Skin of body (tissue), 3 donors: ENCODE measurements at places on chromosomes 6 and 20. TPM values are rescaled to one million over a fixed set of nuclear protein-coding genes. Genes with fewer than 3 reads are reported as not detected.

LRRC73 gene
- 0.20 TPM for total RNA-seq

CRISP2 gene
- not detected for total RNA-seq

CLPSL1 gene
- not detected for total RNA-seq

CD40 gene
- total RNA-seq, result 4.1 TPM

DNA sequence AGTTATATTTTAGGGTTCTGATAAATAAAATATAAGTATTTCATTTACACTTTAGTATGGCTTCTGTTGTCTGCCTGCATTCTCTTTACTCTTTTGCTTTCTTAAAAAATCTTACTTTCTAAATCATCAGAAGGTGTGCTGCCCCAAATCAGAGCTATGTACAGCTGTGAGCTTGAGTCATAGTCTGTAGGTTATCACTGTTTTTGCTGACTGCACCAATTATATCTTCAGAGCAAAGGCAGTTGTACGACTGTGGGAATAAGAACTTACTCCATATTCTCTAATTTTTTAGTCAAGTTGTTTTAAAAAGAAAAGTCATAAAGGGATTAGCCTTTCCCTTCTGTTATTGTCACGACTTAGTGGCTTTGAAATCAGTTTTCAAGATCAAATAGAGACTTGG, 1649.0 kb downstream of the HACE1 start:
- DNase-seq, result no peak

DNA sequence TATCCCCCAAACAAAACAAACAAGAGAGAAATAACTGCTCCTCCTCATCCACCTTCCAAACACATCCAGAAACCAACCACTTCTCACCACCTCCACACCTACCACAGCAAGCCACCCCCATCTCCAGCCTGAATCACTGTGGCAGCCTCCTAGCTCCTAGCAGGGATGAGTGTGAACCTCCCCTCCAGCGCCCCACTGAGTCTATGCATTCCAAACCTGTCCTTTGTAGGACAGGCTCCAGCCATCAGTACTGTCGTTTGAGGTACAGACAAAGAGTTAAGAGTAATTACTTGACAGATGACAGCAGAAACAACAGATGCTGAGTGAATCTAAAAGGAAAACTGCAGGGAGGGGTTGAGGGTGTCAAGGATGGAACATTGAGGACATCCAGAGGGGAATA, 2.4 kb downstream of the METTL24 start:
- no peak for DNase-seq

DNA sequence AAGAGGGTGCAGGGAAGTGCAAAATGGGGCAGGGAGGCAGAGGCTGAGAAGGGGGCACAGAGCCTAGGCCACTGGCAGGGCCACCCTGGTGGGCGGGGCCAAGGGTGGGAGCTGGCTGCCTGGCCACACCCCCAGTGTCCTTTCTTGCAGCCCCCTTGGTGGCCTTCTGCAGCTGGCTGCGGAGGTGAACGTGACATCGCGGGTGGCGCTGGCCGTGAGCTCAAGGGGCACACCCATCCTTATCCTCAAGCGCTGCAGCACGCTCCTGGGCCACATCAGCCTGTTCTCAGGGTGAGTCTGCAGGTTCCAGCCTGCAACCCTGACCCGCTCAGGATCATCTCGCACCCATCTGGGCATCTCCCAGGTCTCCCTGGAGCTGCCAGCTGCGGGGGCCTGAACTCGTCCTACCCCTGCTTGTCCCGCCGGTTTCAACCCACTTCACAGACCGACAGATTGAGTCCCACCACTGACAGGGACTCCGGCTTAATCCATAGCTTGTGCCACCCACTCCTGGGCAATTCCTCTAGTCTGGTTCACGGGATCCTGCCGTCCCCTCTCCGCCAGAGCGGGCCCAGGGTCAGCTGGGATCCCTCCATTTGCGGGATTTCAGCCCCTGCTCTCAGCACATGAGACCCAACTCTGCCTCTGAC, 6.2 kb downstream of the BPIFB3 start:
- DNase-seq, result no peak

DNA sequence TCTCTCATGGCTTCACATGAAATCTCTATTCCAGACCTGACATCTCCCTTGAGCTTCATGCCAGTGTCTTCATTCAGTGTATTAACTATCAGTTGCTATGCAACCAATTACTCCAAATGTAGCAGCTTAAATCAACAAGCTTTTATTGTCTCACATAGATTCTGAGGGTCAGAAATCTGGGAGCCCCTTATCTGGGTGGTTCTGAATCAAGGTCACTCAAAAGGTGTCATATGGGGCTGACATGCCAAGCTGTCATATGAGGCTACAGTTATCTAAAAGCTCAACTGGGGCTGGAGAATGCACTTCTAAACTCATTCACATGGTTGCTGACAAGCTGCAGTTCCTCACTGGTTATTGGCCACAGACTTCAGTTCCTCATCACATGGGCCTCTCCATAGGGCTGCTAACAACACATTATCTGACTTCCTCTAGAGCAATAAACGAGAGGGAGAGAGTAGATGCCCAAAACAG, 7.3 kb upstream of the CGA start:
- no peak for DNase-seq

GRCh38 chr6:90469906-90470305, 117.0 kb downstream of the MAP3K7 start:
- no peak for DNase-seq

DNA sequence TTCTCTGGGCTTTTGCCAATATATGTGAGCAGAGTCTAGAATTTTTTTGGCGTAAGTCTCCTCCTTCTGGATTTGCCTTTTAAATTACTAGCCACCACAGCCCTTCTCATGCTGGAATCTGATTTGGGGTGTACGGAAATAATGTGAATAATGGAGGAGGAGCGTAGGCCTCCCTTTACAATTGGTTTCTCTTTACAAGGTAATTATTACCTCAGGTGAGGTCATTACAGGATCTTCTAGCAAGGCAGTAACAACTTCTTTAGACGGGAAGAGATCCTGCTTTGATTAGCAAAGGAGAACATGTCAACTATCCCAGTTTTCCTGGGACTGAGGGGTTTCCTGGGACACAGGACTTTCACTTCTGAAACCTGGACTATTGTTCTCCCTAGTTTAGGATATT, 8.9 kb downstream of the RWDD2A start:
- DNase-seq, result no peak

DNA sequence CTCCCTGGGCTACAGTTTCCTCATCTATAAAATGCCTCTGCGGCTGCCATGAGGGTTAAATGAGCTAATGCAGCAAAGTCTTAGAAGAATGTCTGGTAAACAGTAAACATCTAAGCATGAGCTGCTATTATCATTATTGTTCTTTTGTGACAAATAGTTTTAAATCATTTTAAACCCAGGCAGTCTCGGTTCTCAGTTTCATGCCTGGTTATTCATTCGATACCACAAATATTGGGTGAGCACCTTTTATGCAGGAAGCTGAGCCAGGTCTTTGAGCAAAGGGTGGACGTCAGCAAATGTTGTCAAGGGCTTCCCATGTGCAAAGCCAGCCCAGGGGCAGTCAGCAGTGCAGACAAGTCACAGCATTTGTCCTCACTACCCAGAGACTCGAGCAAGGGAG, 128.7 kb downstream of the NFATC2 start:
- no peak for DNase-seq

DNA sequence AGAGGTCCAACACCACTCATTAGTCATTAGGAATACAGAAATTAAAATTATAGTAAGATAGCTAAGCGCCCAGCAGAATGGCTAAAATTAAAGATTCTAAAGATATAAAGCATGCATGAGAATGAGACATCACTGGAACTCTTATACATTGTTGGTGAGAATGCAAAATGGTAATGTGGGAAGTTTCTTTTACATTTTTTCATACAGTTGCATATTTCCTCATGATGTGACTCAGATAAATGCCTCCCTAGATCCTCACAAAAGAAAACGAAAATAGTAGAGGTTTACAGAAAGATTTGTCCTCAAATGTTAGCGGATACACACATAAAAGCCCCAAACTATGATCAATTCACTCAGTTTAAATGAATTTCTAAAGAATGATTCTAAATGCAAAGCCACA, 633.7 kb upstream of the GJE1 start:
- DNase-seq, result no peak

DNA sequence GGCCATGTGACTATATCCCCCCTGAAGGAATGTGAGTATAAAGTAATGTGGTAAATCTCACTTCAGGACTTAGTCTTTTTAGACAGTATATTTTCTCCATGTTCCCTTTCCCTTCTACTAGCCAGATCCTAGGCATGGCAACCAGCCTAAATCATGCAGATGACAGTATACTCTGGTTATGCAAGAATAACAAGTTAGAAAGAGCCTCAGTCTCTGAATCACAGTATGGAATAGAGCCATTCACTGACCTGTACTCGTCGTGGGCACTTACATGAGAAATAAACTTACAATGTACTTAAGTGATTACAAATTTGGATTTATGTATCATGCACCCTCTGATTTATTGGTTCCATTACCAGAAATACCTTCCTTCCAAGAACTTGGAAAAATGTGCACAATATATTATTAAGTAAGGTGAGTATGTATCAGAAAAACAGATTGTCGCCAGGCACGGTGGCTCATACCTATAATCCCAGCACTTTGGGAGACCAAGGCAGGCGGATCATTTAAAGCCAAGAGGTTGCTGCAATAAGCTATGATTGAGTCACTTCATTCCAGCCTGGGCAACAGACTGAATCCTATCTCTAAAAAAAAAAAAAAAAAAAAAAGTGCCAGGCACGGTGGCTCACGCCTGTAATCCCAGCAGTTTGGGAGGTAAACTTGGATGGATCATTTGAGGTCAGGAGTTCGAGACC, 25.1 kb upstream of the FAM8A1 start:
- no peak for DNase-seq
